ENCODE measurements at places on chromosomes 11 and 22. TPM values are rescaled to one million over a fixed set of nuclear protein-coding genes. Genes with fewer than 3 reads are reported as not detected.
A peak's percentile ranks its signal among the peaks of the same experiment; 100 is the strongest.

GRCh38 chr11:127843483-127844396 is 743.6 kb downstream of the ETS1 start:
- no peak overlapping the region for H3K27ac ChIP-seq
- no peaks in the 10 kb centered on the region for H3K27me3 ChIP-seq
- no peak overlapping the region for H3K4me3 ChIP-seq
- H3K4me1 ChIP-seq = no peaks in the 10 kb centered on the region
- H3K36me3 ChIP-seq = no peaks in the 10 kb centered on the region
- peak; percentile 33 for DNase-seq

- no peak overlapping the region for H3K4me3 ChIP-seq
- DNase-seq = peak; percentile 75
- no peaks in the 10 kb centered on the region for H3K36me3 ChIP-seq
- no peaks in the 10 kb centered on the region for H3K27me3 ChIP-seq
- H3K4me1 ChIP-seq = peaks cover 11% of the 10 kb centered on the region
These were observed 10.1 kb downstream of the CHST1 start for GRCh38 chr11:45655347-45655756.

GRCh38 chr11:130160498-130161155 is 1.0 kb downstream of the ST14 start:
- H3K4me1 ChIP-seq = peaks cover 11% of the 10 kb centered on the region
- DNase-seq = no peak
- peak overlapping the region; percentile 37 for H3K4me3 ChIP-seq
- H3K27me3 ChIP-seq = peaks cover 43% of the 10 kb centered on the region
- no peak overlapping the region for H3K27ac ChIP-seq
- no peaks in the 10 kb centered on the region for H3K36me3 ChIP-seq

PTGDR2 gene
- not detected for total RNA-seq

DNA sequence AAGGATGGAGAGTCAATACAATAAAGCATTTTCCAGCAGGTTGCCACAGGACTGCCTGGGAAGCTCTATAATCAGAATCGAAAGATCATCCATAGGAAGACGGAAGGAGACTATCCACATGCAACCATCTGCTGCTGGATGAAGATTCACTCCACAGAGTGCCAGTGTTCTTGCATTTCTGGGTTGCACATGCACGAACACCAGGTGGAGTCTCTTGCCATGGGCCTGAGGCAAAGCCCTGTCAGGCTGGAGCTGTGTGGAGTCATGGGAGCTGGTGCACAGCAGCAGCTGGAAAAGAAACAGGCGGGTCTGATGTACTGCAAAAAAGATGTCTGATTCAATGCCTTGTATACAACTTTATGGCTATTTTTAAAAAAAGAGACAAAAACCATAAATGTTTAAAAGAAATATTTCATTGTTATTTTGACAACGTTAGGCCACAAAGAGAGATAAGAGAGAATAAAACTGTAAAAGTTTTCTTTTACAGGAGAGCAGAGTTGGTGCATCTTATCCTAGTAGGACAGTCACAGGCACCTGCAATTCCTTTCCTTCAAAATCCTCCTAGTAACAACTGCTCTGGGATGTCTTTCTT is 12.9 kb upstream of the FAT3 start:
- no peak for DNase-seq
- H3K36me3 ChIP-seq = no peaks in the 10 kb centered on the region
- H3K27ac ChIP-seq = no peak overlapping the region
- no peak overlapping the region for H3K4me3 ChIP-seq
- peaks cover 4% of the 10 kb centered on the region for H3K4me1 ChIP-seq

All from H1 (cell line).